ENCODE measurements at places on chromosomes 7 and 10.

DNA sequence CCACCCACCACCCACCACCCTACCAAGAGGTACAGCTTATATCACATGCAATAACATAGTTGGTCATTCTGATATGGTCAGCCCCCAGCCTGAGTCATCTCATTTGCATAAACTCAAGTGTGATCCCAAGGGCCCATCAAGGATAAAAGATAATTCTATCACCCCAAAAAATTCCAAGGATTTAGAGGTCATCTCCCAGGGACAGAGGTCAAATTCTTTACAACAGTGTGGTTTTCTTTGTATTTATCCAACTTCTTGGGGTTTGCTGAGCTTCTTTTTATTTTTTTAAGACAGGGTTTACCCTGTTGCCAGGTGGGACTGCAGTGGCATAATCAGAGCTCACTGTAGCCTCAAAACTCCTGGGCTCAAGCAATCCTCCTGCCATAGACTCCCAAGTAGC is 9.4 kb upstream of the GTPBP10 start:
- DNase-seq: no peak

DNA sequence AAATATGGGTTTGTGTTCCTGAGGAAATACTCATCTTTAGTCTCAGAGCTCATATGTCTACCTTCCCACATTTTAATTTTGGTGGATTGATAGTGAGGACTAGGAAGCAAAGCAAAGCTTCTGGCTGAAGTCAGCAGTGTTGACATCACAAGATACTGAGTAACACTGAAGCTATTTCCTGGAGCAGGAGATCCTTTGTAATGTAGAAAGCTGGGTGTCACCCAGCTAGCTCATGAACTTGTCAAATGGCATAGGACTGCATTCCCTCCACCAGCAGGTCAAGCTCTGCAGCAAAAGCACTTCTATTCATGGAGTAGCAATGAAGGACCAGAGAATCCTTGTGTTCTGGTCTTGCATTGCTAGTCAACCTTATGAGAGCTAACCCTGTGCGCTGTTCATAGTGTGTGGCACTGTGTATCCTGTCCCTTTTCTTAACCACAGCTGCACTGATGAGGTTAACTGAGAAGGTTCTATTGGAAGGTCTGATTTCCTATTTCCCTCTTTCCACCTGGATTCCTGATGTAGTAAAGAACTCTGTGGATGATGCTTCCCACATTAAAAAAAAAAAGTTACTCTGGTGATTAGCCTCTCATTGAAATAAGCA is 94.8 kb upstream of the ZNF804B start:
- DNase-seq: no peak

- no peak for DNase-seq
Measured at GRCh38 chr7:40595129-40595528, 460.3 kb downstream of the SUGCT start.

- DNase-seq: no peak
Measured at GRCh38 chr7:77428777-77429231, 12.7 kb upstream of the GSAP start.

Measured in stimulated activated CD8-positive, alpha-beta memory T cell treated with anti-CD3 and anti-CD28 coated beads, Interleukin-15, amount 100 ng/mL, for 48 hours (primary cell).